ENCODE measurements at places on chromosomes 4 and X.

GRCh38 chrX:8377041-8377440 lies 87.6 kb upstream of the VCX3B start:
- no peak for DNase-seq

DNA sequence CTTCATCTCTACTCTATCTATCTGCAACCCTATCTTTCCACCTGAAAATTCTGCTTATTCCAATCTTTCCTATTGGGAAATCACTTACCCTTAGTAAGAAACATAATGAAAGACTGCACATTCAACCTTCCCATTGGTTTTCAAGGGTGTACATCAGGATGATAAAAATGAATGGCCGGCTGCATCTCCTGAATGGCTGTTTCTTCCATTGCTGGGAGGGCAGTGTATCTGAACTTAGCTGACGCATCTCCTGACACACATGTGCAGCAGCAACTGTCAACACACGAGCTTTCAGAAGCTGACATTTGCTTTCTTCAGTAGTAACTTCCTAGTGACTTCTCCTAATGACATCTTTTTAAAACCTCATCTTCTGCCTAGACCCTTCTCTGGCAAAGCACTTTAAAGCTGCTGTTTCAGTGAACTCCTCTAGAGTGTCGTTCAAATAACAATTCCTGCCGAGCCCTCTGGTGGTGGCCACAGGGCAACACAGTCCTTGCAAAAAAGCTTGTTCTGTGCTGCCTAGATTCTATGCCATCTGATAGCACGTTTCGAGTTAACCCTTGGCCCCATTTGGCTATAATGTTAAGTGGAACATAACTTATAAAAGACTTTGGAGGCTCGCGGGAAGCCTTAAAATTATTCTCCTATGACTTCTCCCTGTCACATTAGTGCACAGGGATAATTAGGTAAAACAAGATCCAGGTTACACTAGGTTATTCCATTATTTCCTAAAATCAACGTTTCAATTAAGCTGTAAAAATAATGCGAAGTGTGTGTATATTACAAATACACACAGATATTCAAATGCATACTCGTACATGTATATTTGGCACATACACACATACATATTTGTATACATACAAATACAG lies 2340.7 kb downstream of the PCDH7 start:
- peak; percentile 5 for DNase-seq

DNA sequence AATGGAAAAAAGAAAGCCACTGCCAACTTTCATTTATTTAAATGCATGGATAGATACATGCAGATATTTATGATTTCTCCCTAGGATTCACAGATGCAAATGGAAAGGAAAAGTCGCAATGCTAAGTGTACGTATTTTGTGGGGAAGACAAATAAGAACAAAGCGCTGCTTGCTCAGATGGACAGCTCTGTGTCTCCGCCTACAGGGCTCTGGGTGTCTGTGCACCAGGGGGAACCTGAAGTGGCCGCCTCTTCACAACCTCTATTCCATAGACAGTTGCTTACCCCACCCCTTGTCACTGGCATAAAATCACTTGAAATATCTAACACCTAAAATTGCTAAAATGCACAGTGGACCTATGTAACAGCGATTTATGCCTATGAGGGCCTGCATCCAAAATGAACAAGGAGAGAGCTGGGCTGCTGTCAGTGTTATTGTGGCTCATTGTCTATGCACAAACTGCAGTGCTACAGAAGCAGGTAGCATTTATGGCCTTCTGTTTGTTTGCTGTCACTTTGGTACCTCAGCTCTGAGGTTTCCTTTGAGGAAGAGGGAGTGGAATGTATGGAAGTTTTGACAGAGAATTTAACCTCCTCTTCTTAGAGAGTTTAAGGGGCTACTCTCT lies 58.6 kb upstream of the PAGE1 start:
- peak; percentile 1 for DNase-seq

DNA sequence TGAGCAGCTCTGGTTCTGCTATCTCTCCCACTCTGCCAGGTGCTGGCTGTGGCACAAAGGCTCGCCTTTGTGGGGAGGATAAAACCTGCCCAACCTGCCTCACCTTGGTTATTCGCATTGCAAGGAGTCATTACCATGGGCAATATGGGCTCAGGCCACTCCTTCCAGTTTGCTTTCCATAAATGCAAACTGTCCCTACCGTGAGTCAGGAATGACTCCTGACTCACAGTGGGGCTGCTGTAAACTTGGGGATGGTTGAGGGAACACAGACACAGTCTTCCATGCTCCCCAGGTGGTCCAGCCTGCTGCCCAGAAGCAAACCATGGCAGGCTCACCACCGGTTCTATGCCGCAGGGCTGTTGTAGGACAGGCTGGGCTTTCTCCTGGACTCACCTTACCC lies 36.1 kb downstream of the COQ2 start:
- no peak for DNase-seq

- DNase-seq = no peak
Measured at GRCh38 chrX:110037178-110037577, 34.3 kb downstream of the TMEM164 start.
